ENCODE measurements at places on chromosomes 13 and 19.

- DNase-seq = no peak
Measured at GRCh38 chr13:31947105-31947504, 84.5 kb upstream of the FRY start.

- no peak for DNase-seq
Measured at GRCh38 chr13:99307247-99307646, at the start of gene GPR183. Gene GPR183 (minus strand): TSS chr13:99307399. CDS start chr13:99296145, 11,254 bp downstream.

GRCh38 chr19:33825556-33825955 lies 28.9 kb downstream of the KCTD15 start:
- DNase-seq = no peak

- DNase-seq = no peak
Measured at GRCh38 chr19:48991873-48992580, 1.1 kb downstream of the GYS1 start.

DNA sequence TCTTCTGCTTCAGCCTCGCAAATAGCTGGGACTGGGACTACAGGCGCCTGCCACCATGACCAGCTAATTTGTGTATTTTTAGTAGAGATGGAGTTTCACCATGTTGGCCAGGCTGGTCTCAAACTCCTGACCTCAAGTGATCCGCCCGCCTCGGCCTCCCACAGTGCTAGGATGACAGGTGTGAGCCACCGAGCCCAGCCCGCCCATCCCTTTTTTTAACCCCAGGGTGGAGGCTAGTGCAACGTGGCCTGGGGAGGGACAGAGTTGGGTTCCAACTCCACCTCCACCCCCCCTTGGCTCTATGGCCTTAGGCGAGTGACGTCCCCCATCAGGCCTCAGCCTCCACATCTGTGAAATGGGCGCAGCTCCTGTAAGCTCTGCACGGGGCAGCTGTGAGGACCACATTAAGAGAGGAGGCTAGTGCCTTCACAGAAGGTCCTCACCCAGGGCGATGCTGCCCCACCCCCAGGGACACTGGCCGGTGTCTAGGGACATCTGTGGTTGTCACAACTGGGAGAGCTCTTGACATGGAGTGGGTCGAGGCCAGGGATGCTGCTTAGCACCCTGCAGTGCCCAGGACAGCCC lies 37.7 kb downstream of the SMIM24 start:
- no peak for DNase-seq

DNA sequence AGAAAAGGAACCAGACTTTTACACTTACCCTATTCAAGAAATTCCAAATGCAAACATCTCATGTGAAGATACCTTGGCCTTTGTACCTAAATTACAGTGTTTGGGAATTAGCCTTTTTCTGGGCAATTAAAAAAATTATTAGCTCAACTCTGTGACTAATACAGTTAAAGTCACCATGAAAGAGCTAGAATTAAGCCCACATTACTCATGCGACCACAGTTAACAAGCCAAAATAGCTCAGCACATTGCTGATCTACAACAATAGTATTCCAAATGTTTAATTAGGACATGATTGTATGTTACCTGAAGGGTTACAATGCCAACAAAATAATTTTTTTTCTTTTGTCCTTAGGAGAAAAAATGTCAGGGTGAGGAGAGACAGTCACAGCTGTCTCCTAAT lies 263.6 kb upstream of the GPC6 start:
- no peak for DNase-seq

GRCh38 chr13:36074659-36075058 lies 56.5 kb downstream of the DCLK1 start:
- no peak for DNase-seq

- DNase-seq = no peak
Measured at GRCh38 chr19:53394522-53394973, 401 bp upstream of the ZNF765 start.

DNA sequence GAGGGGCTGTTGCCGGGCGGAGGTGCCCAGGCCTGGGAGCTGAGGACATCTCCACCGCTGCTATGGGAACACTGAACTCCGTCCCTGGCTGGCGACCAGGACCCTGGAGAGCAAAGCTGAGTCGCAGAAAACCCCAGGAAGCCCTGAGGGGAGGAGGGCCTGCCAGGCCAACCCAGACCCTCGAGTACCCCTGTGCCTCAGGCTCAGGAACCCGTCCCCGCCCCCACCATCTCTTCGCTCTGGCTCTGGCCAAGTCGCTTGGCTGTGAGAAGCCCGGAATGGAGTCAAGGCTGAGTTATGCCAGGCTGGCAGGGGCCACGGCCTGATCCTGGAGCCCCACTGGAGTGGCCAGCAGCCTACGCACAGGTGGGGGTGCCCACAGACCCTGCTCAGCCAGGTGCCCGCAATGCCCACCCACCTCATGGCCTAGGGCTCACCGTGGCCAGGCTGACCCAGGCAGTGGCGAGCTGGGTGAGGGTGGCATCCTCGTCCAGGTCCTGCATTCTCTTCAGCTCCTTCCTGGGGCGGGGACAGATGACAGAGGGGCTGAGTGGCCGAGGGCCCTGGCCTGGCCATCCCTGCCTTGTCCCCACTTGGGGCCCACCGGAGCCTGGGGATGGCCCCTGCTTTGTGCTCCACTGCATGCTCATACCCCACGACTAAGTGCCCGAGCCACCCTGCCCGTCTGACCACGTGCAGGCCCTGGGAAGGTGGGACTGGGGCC lies 8.5 kb upstream of the CERS1 start:
- no peak for DNase-seq

GRCh38 chr19:39623946-39624345 lies 21.6 kb downstream of the LGALS13 start:
- DNase-seq = no peak

DNA sequence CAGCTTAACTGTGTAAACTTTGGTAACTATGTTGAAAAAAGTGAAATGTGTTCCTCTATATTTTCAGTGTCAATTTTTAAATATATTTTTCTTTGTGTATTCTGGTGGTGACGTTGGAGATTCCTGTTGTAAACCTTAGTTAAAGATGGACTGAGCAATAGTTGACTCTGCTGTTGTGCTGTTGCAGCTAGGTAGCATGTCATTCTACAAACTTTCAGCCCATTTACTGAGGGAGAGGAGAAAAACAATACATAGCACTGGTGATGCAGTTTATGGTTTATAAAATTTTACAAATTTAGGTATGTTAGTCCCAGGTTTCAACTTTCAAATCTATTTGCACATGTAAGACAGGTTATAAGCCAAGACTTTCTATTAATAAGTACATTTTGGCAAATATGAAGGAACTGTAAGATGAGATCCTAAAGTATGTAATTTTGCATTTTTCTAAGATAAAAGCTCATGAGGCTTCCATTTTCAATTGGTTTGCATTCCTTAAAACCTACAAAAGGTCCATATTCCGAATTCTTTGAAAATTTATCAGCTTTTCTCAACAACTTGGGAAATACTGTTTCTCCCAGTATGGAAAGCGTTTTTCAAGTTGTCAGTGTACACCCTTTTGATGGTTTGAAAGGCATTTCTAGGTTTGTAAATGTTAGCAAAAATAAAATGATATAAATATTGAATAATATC lies 1.5 kb downstream of the NDFIP2 start:
- DNase-seq = no peak

GRCh38 chr13:95058680-95059079 lies 242.6 kb downstream of the ABCC4 start:
- DNase-seq = no peak

DNA sequence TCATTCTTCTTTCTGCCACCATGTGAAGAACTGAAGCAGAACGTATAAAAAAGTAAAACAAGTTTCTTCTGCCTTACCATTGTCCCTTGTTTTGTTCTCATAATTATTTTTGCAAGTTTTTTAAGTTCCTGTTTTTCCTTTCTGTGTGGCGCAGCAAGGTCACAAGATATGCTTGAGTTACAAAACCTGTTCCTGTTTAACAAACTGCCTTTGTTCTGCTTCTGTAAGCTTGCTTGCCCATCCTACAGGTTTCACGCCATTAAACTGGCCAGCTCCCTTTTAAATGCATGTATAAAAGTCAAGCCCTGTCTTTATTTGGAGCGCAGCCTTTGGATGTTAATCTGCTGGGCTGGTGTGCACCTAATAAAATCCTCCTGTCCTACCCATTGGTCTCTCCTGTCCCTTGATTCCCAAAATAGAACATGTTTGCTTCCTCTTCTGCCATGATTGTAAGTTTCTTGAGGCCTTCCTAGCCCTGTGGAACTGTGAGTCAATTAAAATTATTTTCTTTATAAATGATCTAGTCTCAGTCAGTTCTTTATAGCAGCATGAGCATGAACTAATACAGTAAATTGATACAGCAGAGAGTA lies 1115.4 kb downstream of the SLITRK1 start:
- DNase-seq = no peak

GRCh38 chr19:32691291-32691951 lies at the start of gene NUDT19:
Gene NUDT19 (plus strand): TSS chr19:32691821. CDS start chr19:32691961, 140 bp downstream.
- DNase-seq = no peak

DNA sequence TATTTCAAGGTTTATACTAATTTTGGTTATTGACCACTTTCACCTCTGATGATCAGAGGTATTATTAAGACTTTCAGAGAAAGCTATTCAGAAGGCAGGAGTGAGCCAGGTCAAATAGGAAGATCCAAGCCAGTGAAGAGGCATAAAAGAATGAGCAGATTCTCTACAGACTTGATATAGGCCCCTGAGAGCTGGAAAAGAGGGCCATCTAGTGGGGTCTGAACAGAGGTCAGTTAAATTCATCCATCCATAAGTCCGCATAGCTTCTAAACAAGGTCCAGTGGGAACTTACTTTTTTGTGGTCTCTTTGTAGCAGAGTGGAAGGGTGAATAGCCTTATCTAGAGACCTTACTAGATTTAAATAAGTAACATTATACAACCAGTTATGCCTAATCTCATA lies 126.6 kb upstream of the UFM1 start:
- DNase-seq = no peak

- DNase-seq = no peak
Measured at GRCh38 chr13:37290716-37291505, 185.4 kb upstream of the CSNK1A1L start.

- no peak for DNase-seq
Measured at GRCh38 chr19:23823952-23824389, 65.3 kb upstream of the ZNF681 start.

GRCh38 chr13:75725736-75726135 lies 89.6 kb downstream of the LMO7 start:
- DNase-seq = no peak

DNA sequence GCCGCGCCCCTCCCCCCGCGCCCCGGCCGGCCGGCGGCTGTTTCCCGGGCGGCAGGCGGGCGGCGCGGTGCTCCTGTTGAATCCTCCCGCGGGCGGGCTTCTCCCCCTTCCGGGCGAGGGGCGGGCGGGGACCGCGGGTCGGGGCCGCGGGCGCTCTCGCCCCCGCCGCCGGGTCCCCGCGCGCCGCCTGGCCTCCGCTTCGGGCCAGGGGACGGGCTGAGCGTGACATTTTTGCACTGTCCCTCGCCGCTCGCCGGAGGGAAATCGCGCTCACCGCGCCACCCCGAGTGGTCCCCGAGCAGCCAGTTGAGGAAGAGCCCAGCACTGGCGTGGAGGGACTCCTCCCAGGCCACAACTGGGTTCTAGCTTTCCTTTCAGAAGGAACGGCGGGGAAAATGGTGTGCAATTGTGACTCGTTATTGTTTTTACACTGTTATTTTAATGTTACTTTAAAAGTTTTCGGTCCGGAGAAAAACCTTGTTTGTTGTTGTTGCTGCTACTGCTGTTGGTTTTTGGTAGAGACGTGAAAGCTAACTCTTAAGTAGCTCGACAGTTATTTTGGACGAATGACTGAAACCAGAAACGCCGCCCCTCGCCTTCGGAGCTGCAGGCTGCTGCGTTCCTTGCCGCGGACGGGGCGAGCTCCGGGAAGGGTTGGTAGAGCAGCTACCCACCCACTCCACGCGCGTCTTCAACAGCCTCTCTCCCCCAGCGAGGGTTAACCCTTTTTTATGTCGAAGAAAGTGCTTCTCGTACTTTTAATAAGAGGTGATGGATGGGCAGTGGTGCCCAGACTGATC lies 959 bp downstream of the PDS5B start:
- no peak for DNase-seq

DNA sequence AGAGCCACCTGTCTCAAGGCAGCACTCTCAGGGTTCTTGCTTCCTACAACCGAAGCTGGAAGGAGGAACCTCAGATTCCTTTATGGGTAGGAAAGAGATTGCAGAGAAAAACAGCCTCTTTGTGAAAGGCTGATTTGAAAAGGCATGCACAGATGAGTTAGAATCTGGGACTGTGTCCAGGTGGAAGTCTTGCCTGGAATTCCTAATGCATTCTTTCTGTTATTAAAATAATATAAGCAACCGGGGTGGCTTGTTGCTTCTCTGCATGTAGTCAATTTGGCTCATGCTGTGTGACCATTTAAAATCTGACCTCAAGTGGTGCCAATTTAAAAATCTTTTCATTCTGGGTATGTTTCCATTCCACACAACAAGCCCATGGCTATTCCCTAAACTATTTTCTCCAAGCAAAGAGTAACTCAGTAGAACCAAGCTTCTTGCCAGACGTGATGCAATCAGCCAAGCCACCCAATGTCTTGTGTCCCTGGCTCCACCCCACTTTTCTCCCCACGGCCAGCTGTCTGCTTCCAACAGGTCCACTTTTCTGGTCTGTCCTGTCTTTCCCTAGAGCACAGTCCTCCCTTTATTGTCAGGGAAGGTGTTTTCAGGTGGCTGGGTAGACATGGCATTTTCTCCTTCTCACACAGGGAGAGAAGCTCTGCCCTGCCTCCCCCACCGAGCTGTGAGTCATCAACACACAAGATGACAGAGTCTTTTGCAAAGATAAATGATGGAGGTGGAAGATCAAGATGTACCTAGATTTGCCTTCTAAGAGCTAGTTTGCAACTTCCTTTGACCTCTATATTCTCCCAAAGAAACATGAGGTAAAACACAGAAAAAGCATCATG lies 394.3 kb downstream of the FOXO1 start:
- DNase-seq = peak; percentile 53

DNA sequence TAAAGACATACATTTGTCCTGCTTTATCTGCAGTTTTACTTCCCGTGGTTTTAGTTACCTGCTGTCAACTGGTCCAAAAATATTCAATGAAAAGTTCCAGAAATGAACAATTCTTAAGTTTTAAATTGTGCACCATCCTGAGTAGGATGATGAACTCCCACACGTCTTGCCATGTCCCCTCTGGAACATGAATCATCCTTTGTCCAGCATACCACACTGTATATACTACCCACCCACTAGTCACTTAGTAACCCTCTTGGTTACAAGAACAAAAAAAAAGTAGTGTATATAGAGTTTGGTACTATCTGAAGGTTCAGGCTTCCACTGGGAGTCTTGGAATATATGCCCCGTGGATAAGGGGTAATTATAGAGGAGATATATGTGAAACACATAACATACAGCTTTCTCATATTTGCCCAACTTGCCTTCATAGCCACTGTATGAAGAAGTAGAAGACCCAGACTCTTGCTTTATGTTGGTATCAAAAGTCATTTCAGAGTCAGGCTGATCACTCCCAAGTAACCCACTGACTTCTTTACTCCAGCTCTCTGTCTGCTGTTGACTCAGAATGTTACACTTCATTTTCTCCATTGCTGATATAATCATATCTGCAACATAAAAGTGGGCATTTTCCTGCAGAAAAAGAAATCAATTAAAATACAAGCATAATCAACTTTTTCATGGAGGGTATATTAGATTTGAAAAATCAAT lies 19.3 kb downstream of the RUBCNL start:
- DNase-seq = no peak

- no peak for DNase-seq
Measured at GRCh38 chr13:51828730-51829567, 16.0 kb downstream of the TMEM272 start.
